Activated naive CD4-positive, alpha-beta T cell treated with Interleukin-2 at 50 U/mL for 16 hours (primary cell): ENCODE measurements at places on chromosomes 5 and 9.

GRCh38 chr5:170513856-170514525 lies 10.2 kb downstream of the KCNIP1 start:
- no peak for DNase-seq

GRCh38 chr5:88203981-88204750 lies 64.5 kb downstream of the TMEM161B start:
- peak; percentile 65 for DNase-seq

DNA sequence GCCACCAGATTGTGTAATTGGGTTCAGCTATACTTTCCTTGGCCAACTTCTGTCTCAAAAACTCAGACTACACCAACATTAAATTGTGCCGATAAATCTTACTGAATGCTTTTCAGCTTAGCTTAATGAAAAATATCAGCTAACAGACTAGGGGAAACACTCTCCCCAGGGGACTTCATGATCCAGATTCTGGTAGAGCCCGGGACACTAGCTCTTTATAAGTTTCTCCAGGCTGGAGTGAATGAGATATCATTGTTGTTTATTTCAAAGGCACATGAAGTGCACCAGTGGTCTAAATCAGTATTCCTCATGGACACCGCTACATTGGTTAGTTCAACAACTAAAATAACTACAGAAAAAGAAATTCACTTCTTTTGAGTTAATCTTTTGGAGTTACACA lies 10.5 kb upstream of the LHFPL2 start:
- no peak for DNase-seq

- DNase-seq, result no peak
Measured at GRCh38 chr9:8282535-8282934, 483.0 kb upstream of the DMAC1 start.

DNA sequence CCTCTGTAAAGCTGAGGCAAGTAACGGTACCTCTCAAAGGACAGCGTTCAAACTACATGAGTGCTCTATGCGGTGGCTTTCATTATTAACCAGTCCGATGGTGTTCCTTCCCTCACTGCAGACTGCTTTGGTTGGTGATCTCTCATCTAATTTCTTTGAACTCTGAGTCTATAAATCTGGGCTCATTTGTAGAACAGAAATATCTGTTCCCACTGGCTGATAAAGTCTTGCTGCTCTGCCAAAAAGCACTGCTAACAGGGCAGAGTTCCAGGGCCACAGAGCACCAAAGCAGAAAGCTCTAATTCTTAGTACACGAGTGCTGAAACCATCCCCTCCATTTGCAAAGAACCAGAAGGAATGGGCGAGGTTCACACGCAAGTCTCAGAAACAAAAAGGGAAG lies 81.9 kb downstream of the MED27 start:
- DNase-seq, result no peak

GRCh38 chr9:12884736-12885395 lies 110.0 kb downstream of the LURAP1L start:
- no peak for DNase-seq

- no peak for DNase-seq
Measured at GRCh38 chr5:33321026-33321425, 119.7 kb upstream of the TARS1 start.
